Stomach (tissue), 19 donors: ENCODE measurements at places on chromosomes 12 and 14.

GRCh38 chr14:65495196-65495595, 82.7 kb downstream of the FUT8 start:
- no peak for DNase-seq

- no peak for DNase-seq
These were observed 55.3 kb downstream of the RIN3 start for GRCh38 chr14:92568621-92569479.

GRCh38 chr12:15899282-15899870, 11.8 kb upstream of the DERA start:
- no peak for DNase-seq

GRCh38 chr12:63038713-63039100, 103.8 kb upstream of the PPM1H start:
- DNase-seq = no peak

DNA sequence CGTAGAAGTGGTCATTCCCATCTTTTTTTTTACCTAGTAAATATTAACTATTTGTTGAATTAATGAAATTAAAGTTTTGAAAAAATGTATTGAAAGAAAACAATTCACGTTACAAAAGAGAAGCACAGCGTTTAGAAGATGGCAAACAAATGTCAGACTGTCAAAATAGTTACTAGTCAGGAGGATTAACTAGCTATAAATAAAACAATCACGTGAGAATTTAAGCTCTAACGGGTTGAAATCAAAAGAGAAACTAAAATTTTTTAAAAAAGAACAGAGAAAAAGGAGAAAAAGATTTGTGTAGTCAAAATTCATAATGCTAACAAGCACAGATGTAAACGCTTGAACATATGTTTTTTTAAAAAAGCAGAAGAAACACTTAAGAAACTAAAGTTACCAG, 26.4 kb downstream of the DDHD1 start:
- DNase-seq = no peak

DNA sequence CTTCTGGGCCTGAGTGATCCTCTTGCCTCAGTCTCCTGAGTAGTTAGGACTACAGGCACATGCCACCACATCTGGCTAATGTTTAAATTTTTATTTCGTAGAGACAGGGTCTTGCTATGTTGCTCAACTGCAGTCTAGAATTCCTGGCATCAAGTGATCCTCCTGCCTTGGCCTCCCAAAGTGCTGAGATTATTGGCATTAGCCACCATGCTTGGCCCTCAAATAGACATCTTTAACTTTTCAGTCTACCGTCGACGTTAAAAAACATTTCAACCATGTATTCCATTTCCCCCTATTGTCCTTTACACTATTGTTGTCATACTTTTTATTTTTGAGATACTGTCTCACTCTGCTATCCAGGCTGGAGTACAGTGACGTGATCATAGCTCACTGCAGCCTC, 22.4 kb downstream of the ERH start:
- no peak for DNase-seq

DNA sequence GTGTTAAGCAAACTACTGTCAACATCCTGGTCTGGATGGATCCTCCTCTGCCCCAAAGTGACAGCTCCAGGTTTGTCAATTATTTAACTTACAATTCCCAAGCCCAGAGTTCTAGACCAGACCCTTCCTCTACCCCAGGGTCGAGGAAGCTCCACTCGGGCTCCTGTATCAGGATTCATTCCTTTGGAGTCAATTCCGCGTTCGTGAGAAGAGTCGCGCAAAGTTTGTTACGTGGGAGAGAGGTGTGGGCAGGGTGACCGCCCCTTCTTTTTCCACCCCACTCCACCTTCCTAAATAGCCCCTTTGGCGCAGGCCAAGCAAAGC, 479 bp downstream of the SEL1L start:
- DNase-seq = no peak

DNA sequence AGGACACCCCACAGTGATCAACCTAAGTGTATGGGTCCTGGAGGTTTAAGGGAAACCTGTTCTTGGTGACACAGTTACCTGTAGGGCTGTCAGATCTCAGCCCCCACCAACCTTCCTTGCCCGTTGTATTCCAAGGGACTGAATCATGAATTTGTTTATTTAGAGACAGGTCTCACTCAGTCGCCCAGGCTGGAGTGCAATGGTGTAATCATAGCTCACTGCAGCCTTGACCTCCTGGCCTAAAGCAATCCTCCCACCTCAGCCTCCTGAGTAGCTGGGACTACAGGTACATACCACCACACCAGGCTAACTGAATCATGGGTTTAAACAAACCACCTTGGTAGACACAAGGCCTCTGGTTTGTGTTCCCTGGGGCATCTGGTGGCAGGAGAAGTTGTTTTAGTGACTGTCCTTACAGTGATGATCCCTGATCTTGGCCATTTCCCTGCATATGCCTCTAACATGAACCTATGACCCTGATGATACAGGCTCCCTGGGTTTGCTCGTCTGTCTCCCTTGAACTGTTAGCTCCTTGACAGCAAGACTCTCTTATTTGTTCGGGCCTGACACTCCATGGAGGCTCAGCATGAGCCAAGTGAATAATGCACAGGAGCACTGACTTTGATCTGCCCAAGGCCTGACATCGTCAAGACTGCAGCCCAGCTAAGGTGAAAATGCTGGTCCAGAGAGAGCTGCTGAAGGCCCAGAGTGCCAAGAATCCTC, 47.9 kb downstream of the PITPNM2 start:
- no peak for DNase-seq

- DNase-seq = no peak
These were observed 9.5 kb upstream of the TINF2 start for GRCh38 chr14:24251880-24252288.

- DNase-seq = peak; percentile 17
These were observed 251.7 kb upstream of the SFSWAP start for GRCh38 chr12:131458931-131459772.

GRCh38 chr12:1844661-1845409, 24.5 kb downstream of the LRTM2 start:
- no peak for DNase-seq

GRCh38 chr12:7142056-7142644, 12.0 kb downstream of the CLSTN3 start:
- DNase-seq = peak; percentile 64

DNA sequence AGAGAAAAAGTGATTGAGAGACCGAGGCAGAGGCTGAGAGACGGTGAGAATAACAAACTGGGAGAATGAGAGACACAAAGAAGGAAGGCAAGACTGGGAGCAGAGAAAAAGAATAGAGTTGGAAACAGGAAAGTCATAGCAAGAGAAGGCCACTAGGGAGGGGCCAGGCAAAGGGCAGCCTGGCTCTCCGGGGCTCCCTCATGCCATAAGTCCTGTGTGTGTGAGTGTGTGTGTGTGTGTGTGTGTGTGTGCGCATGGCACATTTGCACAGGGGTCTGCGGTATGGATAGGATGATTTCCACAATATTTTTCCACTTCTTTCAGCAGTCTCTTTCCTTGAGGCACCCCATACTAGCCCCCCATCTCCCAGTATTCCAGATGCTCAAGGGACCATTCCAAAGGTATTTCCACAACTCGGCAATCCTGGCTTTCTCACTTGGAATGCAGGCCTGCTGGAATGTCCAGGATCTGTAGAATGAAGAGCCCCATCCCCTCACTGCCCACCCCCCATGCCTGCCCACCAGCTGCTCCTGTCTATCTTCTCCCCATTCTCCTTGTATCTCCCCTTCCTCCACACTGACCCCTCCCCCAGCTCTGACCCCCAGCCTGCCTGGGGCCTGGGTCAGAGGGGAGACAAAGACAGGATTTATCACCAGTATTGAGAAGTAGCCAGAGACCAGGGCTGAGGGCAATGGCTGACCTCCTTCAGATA, 9.0 kb downstream of the GPR84 start:
- DNase-seq = no peak

DNA sequence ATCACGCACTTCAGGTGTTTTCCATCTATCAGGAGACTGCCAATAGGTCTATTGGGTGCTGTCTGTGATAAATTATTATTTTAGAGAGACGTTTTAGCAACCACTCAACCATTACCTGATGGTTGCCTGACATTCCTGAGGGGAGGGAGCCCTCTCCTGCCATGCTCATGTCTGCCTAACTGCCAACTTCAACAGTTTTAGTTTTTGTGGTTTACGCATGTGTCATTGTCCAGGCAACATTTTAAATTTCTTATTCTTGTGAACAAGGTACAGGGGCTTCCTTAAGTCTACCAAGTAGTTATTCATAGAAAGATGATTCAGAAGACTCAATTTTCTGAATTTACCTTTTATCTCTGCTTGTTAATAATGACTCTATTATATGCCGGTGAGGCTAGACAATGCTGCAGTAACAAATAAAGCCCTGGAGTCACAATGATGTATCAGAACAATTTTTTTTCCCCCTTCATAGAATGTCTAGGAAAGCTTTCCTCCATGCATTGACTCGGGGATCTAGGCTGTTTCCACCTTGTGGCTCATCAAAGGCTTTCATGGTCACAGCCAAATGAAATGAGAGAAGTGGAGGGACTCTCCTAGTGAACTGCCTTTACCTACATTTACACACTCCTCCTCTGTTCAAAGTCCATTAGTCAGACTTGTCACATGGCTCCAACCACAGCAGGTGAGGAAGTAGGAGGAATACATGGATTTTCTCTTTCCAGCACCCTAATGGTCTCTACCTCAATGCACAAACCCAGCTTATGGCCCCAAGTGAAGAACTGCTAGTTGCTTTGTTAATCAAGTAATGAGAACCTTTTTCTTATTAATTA, 225.8 kb downstream of the CRADD start:
- no peak for DNase-seq

DNA sequence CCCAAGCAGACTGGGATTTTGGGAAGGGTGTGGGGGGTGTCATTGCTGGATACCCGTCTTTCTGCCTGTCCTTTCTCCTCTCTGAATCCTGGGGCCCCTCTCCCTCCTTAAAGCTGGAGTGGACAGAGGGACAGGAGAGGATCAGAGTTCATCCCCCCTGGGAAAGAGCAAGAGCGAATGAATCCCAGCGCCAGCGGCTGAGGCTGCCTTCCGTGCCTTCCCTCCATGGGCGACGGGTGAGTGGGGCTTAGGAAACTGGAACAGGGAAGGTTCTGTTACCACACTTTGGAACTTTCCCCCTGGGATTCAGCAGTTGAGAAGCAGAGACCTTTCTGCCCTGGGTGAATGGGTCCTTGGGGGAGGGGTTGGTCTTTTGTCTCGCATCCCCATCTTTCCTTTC, 16.2 kb upstream of the RIN3 start:
- DNase-seq = no peak

DNA sequence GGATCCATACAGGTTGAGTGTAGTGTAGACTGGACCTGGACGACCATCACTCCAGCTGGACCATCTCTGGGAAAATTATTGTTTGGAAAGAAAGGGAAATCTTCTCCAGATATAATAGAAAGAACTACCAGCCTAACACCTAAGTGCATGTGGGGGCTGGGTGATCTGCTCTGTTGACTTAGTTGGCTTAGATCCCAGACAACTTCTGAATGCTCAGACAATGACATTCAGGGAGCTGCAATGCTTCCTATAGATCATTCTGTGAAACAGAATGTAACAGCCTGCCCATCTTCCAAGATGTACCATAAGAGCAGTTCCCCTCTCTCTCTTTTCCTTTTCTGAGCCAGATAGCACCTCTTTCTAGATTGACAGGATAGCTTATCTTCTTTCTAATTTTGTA, 572.8 kb upstream of the STXBP6 start:
- DNase-seq = no peak

- no peak for DNase-seq
These were observed 464.9 kb downstream of the PDZRN4 start for GRCh38 chr12:41652981-41653380.

- peak; percentile 41 for DNase-seq
These were observed 67.7 kb downstream of the NT5DC3 start for GRCh38 chr12:103773109-103773910.

DNA sequence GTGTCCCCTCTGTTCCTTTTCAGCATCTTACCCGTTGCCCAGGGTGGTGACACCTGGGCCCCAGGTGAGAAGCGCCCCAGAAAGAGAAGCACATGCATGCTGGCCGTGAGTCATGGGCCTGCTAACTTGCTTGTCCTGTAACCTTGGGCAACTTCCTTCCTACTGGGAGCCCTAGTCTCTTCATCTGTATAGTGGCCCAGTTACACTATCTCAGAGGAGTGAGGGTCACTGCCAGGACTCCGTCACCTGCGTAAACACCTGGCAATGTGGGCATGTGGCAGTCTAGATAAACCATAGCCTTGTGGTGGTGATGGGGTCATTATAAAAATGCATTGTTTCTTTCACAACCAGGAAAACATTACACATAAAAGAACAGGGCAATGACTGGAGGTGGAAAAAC, 125.2 kb downstream of the SLC25A47 start:
- no peak for DNase-seq

- DNase-seq = no peak
These were observed 1.1 kb downstream of the ATXN3 start for GRCh38 chr14:92105073-92105892.

GRCh38 chr12:53735556-53735955, 8.3 kb upstream of the CALCOCO1 start:
- DNase-seq = no peak

- peak; percentile 67 for DNase-seq
These were observed 21.2 kb downstream of the APPL2 start for GRCh38 chr12:105214670-105215375.

DNA sequence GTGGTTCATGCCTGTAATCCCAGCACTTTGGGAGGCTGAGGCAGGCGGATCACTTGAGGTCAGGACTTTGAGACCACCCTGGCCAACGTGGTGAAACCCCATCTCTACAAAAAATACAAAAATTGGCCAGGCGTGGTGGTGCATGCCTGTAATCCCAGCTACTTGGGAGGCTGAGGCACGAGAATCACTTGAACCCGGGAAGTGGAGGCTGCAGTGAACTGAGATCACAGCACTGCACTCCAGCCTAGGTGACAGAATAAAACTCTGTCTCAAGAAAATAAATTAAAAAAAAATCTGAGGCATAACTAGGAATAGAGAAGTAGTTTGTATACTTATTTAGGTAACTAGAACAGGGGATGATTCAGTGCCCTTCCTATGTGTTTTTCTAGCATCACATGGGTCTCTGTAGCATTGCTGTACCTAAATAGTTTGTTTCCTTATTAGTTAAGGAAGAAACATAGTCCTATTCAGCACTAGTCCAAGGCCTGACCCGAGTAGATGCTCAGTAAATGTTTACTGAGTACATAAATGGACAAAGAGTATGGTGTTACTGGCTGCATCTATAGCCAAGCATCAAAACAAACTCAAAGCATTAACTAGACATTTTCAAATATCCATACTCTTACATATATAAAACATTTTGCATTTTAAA, 21.7 kb downstream of the TAOK3 start:
- no peak for DNase-seq

GRCh38 chr14:100375266-100375962, 52.3 kb downstream of the SLC25A47 start:
- DNase-seq = peak; percentile 90

DNA sequence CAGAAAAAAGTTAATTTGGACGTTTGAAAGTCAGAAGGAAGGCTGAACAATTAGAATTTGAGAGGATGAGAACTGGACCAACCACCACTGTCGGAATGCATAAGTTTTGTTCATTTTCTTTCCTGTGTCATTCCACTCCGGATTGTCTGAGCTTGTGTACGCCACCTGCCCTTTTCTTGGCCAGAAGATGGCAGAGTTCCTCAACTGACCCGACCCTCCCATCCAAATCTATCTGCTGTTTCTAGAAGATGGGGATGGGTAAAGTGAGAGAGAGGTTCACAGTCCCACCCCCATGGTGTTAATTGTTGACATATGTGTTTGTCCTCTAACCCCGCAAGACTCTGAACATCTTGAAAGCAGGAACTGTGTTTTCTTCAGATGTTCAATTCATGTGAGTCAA, 388.0 kb downstream of the VRK1 start:
- no peak for DNase-seq

- DNase-seq = no peak
These were observed 39.9 kb downstream of the SOS2 start for GRCh38 chr14:50191499-50191898.
